ENCODE measurements at places on chromosomes 3 and 15. TPM values are rescaled to one million over a fixed set of nuclear protein-coding genes. Genes with fewer than 3 reads are reported as not detected.
A peak's percentile ranks its signal among the peaks of the same experiment; 100 is the strongest.

GRCh38 chr3:46912986-46913385 lies 35.5 kb downstream of the PTH1R start:
- DNase-seq: no peak

Gene ACTRT3
- 2.0 TPM for polyA plus RNA-seq

Gene KIF23
- 1.3 TPM for polyA plus RNA-seq

- peak; percentile 75 for DNase-seq
Observed at GRCh38 chr3:43515970-43516635, 105.7 kb downstream of the ANO10 start.

GRCh38 chr3:12658593-12659058 lies 5.3 kb downstream of the RAF1 start:
- no peak for DNase-seq

GRCh38 chr3:46966811-46967210 lies 9.7 kb downstream of the CCDC12 start:
- DNase-seq: no peak

GRCh38 chr15:85312929-85313331 lies 67.5 kb upstream of the AKAP13 start:
- no peak for DNase-seq

Gene PIF1
- 5.5 TPM for polyA plus RNA-seq

DNA sequence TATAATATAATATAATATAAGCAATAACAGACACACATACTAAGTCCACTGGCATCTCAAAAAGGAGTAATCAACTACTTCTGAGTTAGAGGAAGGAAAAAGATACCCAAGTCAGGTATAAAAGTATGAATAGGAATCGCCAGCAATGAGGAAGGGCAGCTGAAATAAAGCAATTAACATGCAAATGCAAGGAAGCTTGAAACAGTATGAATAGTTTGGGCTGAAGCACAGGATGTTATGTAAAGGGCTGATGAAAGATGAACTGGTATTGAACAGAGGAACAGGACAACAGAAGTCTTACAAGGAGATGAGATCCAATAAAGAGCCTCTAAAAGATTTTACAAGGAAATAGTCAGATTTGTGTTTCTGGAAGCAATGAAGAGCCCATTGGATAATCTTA lies 7.1 kb downstream of the COPS2 start:
- no peak for DNase-seq

DNA sequence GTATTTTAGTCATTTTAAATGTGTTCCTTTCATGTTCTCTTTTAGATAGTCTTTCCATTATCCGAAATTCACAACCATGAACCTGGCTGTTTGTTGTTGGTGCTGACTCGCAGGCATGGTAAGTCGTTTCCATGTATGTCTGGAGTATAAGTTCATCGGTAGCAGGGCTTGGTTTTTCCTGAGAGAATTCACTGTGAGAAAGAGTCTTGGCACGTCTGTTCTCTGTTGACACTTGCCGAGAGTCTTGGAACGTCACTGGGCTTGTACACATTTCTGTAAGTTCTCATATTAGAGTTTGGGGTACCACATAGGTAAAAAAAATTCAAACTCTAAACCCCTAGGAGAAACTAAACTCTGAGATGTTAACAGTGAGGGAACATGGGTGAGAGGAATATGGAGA lies 29.4 kb upstream of the EIF4A2 start:
- DNase-seq: no peak

Gene SEMA3B
- polyA plus RNA-seq: 144 TPM

DNA sequence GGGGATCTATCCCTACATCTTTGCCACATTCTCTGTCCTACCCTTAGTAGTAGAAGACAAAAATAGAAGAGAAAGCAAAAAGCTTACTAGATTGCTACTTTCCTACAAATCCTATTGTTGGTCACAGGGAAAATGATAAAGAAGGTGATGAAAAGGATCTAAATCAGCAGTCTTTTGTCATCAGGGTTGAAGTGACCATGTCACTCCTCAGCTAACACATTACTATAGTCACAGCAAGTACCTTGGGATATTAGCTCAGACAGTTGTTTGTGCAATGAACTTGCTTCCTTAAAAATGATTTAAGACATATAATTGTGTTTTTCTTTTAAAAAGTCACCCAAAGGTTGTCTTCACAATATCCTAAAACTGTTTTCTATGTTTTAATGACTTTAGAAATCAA lies 6.3 kb downstream of the ST3GAL6 start:
- DNase-seq: no peak

Measured in small intestine (tissue), 16 donors.